IPS DF 19.7 (cell line): ENCODE measurements at places on chromosomes 7 and 10.

- no peak for DNase-seq
Observed at GRCh38 chr10:78570633-78571235, 498.0 kb upstream of the ZMIZ1 start.

DNA sequence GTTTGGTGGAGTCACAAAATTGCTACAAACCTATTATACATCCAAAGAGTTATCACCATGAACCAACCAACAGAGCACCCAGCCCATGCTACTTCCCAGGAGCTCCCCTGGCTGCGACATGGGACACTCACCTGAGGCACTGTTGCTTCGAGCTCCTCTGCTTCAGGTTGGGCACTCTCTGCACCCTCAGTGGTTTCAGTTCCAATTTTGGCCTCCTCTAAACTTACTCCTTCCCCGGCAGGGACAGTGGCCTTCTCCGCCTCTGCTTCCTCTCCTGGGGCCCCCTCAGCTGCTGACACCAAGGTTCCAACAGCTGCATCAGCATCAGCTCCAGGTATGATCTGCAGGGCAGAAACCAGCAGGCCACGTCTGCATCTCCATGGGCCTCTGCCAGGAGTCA is 120.4 kb upstream of the TARP start:
- no peak for DNase-seq

DNA sequence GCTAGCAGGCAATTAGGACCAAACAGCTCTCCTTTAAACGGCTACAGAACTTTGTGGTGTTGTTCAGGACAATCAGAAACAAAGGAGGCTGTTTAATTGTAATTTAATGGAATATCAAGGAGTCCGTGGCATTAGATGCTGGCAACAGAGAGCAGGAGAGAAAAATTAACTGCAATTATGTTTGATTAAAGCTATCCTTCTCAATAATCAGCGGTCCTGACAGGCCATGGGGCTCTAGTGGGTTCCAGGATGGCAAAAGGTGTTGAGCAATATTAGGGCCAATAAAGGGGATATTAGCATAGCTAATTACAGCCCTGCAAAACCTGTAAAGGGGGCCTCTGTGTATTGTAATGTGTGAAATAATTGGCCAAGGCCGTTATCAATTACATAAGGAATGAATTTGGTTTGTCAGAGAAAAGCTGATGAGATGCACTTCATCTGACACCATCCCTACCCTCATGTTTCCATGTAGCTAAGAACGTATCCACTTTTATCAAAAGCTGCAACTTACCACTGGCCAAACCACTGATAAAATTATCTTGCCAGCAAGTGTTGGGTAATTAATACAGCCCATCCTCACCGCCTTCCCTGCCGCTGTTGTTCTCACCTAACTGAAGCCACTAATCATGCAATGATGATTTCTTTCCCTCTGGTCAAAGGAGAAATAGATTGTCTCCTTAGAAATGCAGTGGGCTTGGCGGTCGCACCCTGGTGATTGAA is 81.6 kb downstream of the EBF3 start:
- DNase-seq, result no peak

- DNase-seq, result no peak
Observed at GRCh38 chr7:30869794-30870611, 41.6 kb upstream of the AQP1 start.

DNA sequence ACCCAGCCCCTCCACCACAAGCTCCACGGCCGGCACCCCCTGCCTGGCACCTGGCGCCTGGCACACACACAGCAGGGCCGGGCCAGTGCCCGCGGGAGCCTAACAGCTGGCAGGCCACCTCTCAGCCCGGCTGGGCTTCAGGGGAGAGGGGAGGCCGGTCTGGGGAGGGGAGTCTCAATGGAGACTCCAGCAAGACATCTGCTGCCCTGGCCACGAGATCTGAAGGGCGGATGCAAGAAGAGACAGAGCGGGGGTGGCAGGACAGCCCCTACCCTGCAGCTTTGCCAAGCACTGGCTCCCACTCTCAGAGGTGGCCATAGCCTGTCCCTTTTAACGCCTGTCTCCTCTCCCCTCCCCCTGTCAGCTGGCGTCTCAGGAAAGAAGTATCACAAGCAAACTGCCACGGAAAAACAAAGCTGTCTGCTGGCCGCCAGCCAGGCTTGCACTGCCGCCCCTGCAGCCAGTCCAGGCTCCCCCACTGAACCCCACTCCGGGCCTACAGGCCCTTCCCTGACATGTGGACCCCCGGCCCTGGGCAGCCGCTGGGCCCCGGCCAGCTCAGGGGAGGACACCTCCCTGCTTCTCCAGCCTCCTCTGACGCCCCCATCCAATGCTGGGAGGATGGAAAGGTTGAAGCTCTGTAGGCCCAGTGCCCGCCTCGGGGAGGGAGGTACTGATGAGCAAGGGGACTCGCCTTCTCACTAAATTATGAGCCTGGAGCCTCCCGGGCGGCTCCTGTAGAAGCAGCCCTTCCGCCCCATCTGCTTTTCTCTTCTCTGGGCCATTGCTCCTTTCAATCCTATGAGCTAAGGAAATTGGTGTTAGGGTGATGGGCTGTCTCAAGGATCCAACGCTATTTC is 178.4 kb downstream of the ARHGAP12 start:
- DNase-seq, result no peak

- no peak for DNase-seq
Observed at GRCh38 chr7:142130267-142130666, 18.7 kb downstream of the MGAM2 start.

GRCh38 chr10:51227897-51228713 is 153.8 kb downstream of the PRKG1 start:
- no peak for DNase-seq

GRCh38 chr10:71326464-71326881 is 7.4 kb downstream of the SLC29A3 start:
- DNase-seq, result no peak

DNA sequence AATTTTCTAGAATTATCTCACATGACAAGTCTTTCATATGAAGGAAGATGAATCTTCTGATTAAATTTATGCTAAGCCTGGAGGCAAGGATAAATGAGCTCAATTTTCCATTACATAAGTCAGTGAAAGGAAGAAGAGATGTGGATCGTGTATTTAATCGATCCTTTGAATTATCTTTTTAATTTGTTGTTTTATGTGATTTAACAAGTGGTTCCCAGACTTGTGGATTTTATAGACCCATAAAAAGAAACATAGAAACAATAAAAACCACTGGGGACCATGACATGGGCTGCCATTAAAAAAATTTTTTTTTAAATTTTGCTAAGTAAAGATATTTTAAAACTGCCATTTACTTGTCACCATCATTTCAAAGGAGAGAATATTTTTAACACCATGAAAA is 45.0 kb downstream of the SLK start:
- no peak for DNase-seq

DNA sequence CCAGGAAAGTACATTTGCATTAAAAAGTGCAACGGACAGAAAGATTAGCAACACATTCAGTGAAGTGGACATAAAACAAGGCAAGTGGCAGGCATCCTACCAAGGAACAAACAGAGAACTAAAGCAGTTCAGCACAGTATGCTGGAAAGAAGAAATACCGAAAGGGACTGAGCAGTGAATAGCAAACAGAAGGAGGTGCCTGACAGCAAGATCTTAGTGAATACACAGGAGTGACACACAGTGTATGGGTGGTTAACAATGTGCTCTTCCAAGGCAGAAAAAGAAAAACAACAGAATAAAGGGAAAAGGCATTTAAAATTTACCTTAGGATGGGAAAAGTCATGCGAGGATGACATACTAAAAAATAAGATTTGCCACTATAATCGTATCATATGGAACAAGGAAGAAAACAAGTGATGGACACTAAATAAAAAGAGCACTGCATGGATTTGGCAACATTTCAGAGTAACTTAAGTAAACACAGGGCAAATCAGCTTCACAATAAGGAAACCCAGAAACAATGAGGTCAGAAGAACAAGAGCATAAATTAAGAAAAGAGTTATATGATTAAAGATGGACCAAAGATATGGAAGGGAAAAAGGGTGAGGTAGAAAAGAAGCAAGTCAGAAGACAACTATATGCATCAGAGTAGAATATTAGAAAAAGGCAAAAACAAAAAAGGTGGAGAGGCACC is 29.5 kb downstream of the MEST start:
- DNase-seq, result no peak

- no peak for DNase-seq
Observed at GRCh38 chr7:28800150-28800549, 158.0 kb downstream of the TRIL start.

GRCh38 chr7:43769281-43769680 is 10.8 kb downstream of the BLVRA start:
- no peak for DNase-seq

DNA sequence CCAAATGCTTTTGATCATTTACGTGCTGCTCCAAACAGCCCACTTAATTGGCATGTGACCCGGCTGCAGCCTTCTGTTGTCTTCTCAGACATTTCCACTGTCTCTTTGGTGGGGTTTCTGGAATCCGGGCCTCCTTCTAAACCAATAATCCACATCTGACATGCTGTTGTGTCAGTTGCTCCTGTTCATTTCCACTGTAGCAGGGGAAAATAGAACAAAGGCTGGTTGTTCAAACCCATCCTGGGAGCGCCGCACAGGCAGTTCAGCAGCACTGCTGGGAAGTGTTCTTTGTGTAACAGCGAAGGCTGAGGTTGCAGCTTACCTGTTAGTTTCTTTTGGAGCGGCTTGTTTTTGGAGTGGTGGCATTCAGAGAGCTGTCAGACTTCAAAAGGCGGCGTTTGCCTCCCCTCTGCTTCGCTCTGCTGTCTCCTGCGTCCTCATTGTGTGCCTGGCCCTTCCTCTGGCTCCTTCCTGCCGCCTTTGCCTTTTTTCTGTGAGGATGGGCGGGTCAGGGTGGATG is 149.4 kb downstream of the SNX10 start:
- DNase-seq, result no peak

DNA sequence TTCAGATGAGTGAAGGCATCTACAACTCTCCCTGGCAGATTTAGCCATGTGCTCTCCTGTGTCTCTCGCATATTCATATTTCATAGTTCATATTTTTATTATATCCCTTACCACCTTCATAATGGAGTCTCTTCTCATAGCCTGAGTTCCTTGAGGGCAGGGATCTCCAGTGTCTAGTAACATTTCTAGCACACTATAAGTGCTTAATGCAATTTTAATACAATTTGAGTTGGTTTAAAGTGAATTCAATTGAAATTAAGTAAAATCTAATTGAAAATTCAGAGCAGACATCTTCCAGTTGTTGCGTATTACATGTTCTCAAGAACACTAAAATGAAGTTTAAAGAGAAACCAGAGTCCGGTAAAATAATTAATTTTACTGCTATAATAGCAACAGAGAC is 163.6 kb upstream of the GNAI1 start:
- DNase-seq, result no peak

- no peak for DNase-seq
Observed at GRCh38 chr7:75931680-75932079, 16.7 kb downstream of the POR start.

DNA sequence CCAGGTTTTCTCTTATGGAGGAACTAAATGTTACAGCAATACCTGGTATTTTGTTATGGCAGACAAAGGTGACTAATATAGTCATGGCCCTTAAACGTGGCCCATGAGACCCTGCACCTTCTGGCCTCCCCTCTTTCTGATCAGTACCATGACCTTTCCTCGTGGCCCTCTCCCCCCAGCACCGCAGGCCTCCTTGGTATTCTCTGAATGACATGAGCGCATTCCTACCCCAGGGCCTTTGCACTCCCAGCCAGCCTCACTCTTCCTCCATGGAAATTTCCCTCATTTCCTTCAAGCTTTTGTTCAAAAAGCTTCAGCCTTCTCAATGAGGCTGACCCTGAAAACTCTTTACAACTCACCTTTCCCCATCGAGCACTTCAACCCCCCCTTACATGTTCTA is 46.5 kb upstream of the EMX2 start:
- no peak for DNase-seq

GRCh38 chr7:77450054-77450453 is 33.9 kb upstream of the GSAP start:
- DNase-seq, result no peak

DNA sequence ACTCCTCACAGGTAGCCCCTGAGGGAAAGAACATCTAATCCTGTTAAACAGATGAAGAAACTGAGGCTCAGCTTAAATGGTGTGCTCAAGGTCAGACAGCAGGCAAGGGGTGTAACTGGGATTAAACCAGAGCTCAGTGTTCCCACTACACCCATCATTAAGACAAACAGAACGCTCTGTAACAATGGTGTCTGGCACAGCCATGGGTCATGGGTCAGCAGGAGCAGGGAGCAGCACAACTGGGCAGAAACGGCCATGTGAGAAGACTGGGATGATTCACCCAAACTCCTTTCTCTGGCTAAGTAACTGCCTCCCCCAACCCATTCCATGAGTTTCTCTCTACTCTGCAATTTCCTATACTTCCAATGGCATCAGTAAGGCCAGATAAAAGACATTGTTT is 85.5 kb upstream of the PDE1C start:
- no peak for DNase-seq

DNA sequence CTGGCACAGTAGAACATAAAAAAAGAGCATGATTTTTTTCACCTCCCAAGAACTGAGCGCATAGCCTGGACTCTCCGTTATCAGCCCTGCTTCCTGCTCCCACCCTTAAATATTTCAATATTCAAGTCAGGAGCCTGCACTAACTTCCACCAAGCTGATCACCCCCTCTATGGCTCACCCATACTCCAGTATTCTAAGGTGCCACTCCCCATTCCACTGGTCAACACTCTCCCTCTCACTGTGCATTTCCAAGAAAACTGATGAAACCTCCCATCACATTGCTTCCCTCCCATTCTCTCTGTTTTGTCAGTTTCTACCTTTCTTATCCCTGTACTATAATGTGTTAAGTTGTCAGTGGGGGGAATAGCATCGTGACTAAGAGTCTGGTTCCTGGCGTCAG is 95.0 kb upstream of the C7orf33 start:
- DNase-seq, result no peak

- no peak for DNase-seq
Observed at GRCh38 chr10:112605063-112605462, 158.0 kb downstream of the VTI1A start.

DNA sequence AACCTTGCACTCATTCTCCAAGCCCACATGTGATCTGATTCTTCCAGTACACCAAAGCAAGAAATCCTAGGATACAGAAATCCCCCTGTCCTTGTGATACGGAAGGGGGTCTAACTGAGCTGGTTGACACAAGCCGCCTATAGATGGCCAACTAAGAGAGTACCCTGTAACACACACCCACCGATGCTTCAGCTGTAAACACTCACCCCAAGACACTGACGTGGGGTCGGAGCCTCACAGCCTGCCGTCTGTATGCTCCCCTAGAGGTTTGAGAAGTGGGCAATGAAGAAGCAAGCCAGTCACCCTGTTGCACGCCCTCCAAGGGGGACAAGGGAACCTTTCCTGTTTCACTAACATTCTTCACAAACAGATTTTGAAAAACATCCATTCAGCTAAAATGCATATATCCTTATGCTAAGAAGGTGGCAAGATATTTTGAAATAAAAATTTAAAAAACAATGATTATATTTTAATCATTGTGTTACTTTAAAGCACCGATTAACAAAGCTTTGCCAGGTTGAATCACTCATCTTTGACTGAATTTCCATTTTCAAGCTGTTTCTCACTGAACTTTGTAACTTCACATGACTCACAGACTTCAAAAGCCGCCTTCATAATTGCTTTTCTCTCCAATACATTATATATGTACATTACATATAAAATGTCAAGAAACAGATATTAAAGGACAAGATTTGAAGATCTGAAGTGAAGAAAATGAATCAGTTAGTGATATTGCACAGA is 329.3 kb downstream of the ARL4A start:
- no peak for DNase-seq
